ENCODE measurements at places on chromosomes 13 and 19. TPM values are rescaled to one million over a fixed set of nuclear protein-coding genes. Genes with fewer than 3 reads are reported as not detected.

DNA sequence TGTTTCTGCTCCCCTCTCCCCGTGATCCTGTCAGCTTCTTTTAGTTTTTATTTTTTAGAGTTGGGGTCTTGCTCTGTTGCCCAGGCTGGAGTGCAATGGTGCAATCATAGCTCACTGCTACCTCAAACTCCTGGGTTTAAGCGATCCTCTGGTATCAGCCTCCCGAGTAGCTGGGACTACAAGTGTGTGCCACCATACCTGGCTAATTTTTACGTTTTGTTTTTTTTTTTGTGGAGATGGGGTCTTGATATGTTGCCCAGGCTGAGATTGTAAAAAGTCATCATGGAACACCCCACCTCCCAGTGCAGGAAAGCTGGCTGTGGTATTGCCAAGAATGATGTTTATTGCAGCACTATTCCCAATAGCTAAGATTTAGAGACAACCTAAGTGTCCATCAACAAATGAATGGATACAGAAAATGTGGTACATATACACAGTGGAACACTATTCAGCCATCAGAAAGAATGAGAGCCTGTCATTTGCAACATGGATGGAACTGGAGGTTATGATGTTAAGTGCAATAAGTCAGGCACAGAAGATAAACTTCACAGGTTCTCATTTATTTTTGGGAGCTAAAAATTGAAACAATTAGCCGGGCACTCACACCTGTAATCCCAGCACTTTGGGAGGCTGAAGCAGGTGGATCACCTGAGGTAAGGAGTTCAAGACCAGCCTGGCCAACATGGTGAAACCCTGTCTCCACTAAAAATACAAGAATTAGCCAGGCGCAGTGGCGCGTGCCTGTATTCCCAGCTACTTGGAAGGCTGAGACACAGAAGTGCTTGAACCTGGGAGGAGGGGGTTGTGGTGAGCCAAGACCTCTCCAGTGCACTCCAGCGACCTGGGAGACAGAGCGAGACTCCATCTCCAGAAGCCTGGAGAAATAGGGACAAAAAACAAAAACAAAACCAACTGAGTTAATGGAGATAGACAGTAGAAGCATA is 6.6 kb upstream of the KLK15 start:
- no peak for DNase-seq

- DNase-seq = no peak
Measured at GRCh38 chr19:7376151-7376852, 27.6 kb downstream of the ARHGEF18 start.

DNA sequence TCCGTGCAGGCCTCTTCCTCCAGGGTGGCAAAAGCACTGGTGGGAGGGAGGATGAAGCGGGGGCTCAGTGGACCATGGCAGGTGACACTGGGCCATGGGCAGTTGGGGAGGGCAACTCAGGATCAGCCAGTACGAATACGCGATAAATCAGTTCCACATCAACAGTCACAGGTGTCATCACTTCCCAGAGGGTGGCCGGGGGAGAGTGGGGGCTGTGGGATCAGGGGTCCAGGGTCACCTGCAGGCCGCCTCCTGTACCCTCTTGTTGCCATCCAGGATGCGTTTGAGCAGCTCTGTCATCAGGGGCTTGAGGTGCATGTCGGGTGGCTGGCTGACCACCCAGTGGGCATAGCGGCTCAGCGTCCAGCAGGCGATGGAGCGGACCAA is 9.9 kb upstream of the FBXW9 start:
- no peak for DNase-seq

DNA sequence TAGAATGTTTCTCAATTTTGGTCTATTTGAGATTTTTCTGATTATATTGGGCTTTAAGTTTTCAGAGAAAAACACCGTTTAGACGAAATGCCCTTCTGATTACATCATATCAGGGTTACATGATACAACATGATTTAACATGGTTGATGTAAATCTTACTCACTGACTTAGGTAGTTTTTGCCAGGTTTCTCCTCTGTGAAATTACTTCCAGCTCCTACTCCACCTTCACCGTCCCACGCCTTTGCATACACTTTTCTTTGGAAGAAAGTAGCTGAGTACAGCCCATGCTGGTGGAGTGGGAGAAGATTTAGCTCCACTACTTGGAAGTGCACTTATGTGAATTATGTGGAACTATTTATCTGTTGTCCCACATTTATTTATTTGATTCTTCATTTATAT is 433.2 kb upstream of the KLHL1 start:
- DNase-seq = no peak

DNA sequence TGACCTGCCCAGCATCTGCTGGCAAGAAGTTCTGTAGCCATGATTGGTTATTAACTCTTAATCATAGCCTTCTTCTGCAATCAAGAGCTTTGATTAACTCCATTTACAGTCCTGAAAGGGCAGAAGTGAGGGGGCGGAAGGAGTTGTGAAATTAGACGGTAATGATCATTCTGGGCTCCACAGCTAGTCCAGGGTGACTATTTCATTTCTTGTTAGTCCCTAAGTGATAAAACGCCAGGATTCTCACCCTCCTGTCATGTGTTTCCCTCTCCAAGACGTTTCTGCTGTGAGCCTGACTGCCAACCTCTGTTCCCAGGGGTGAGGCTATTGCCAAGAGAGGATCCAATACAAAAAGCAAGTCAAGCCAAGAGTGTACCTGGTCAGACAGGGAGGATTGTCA is 155.9 kb upstream of the IPO5 start:
- DNase-seq = no peak

The CGB8 gene
- not detected for total RNA-seq

DNA sequence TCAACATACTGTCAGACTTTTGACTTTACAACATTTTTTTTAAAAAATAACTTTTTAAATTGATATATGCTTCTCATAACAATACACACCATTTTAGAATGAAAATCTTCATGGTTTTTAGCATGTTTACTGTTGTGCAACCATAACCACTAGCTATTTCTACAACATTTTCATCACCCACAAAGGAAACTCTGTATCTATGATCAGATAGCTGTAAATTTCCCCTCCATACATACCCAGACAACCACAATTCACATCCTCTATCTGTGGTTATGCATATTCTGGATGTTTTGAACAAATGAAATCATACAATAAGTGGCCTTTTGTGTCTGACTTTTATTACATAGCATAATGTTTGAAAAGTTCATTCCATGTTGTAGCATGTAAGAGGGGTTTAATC is 1666.0 kb downstream of the EFNB2 start:
- no peak for DNase-seq

GRCh38 chr13:113924184-113924901 is 49.5 kb downstream of the C13orf46 start:
- DNase-seq = no peak

The KLK15 gene
- total RNA-seq = not detected

DNA sequence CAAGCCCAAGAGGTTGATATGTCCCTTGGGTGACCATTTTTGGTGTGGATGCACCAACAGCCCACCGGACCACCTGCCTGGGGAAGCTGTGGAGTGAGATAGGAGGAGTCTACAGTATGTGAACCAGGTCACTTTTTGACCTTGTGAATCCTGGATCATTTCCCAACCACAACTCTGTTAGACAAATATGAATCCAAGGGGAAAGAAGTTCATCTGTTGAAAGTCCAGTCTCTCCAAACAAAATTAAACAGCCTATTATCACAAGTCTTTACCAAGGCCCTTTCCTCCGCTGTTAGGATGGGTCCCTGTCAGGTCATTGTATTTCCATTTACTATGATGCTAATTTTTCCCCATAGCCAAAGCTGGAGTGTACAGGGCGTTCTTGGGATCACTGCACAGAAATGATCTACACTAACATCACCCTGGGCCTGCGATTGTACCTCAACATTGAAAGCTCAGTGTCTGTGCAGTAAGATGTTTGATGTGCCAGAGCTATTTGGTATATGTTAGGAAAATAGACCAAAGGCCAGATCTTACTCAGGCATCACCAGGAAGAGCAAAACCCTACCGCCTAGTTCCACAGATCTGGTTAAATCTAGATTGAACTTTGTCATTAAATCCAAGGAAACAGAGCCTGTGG is 117.1 kb downstream of the STARD13 start:
- DNase-seq = no peak

DNA sequence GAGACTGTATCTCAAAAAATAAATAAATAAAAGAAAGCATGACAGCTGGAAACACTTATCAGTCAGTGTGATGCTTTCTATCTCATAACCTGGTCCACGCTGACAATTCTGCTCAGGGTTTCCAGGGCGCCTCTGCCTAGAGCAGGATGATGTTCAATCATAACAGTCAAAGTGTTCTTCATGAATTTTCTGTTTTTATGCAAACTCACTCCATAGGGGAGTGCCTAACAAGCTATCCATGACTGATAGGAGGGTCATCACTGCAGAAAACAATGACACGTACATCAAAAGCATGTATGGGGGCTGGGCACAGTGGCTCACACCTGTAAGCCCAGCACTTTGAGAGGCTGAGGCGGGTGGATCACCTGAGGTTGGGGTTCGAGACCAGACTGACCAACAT is 41.4 kb upstream of the ZNF83 start:
- no peak for DNase-seq

The RPS19 gene
- 3,294 TPM for total RNA-seq

The FCGBP gene
- total RNA-seq = 22.9 TPM

GRCh38 chr19:40314656-40315055 is 29.5 kb upstream of the AKT2 start:
- no peak for DNase-seq

- no peak for DNase-seq
Measured at GRCh38 chr19:55231391-55232285, 3.1 kb upstream of the TMEM86B start.

DNA sequence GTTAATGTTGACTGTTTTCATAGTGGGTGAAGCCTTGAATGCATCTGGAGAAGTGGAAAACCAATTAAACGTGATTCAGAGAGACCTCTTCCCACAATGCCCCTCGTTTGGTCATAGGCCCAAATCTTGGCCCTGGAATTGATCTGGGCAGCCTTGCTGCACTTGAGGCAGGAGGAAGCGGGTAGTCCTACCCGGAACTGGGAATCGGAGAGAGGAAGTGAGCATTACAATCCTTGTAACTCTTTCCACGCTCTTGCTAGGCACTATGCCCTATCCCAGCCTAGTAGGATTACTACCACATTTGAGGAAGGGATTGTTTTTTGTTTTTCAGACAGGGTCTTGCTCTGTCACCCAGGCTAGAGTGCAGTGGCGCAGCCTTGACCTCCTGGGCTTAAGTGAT is 3.6 kb downstream of the KCNK6 start:
- no peak for DNase-seq

GRCh38 chr19:32241932-32242710 is 103.3 kb upstream of the ZNF507 start:
- no peak for DNase-seq

- no peak for DNase-seq
Measured at GRCh38 chr13:96662036-96662435, 332.2 kb downstream of the OXGR1 start.

The IPO5 gene
- total RNA-seq = 84.1 TPM

The DAPK3 gene
- total RNA-seq = 41.0 TPM

Data from B cell (primary cell).